ENCODE measurements at places on chromosomes 5 and 9.

- peak; percentile 84 for DNase-seq
These were observed 3.2 kb upstream of the NRARP start for GRCh38 chr9:137305060-137305797.

GRCh38 chr9:128732576-128732975 lies 8.6 kb upstream of the ZDHHC12 start:
- no peak for DNase-seq

GRCh38 chr5:149969181-149969930 lies 8.8 kb downstream of the SLC26A2 start:
- DNase-seq: no peak

- DNase-seq: no peak
These were observed 120.9 kb downstream of the PIP5K1B start for GRCh38 chr9:68825762-68826472.

DNA sequence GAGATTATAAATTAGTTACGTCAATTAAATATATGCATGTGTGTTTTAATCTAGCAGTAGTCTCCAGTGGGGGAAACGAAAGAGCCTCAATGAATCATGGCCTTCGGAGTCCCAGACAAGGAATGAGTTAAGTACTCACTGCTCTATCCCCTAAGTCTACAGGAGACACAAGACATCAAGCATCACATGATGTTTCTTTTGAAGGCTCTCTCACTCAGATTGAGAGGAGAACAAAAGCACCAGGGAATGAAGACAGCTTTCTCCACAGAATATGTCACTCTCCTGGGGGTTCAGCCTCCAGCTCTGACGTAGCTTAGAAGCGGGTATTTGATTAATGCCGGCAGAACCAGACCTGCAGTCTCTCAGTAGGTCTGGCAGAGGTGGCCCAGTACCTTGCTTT lies 381.4 kb downstream of the ACTL7B start:
- no peak for DNase-seq

DNA sequence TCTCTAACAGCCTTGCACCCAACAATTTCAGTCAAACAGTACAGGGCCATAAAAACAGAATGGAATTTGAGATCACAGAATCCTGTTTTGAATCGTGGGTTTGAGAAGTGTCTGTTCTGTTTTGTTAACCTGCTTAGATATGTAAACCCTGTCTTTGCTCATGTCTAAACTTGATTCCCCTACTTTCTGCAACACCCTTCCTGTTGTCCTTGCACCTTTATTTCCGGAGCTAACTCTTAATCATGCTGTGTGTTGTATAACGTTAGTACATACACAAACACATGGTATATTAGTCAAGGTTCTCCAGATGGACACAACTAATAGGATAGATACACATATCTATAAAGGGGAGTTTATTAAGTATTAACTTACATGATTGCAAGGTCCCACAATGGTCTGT lies 2229.2 kb upstream of the C9orf72 start:
- no peak for DNase-seq
